ENCODE measurements at places on chromosomes 13 and 19.
A peak's percentile ranks its signal among the peaks of the same experiment; 100 is the strongest.

DNA sequence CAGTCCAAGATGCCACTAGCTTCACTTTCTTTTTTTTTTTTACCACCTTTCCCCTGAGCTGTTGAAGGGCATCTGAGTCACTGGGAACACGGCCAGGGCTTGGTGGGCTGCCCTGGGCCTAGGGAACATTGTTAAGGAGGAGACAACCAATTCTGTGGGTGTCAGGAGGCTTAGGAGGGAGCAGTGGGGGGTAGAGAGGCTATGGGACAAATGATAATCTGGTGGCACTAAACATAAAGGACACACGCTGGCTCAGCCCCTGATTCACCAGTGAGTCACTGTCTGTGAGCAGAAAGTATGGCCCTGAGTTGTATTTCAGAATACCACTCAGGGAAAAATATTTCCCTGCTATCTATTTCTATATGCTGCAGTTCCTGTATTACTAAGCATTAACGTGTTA is 207.8 kb downstream of the DCLK1 start:
- no peak for DNase-seq

DNA sequence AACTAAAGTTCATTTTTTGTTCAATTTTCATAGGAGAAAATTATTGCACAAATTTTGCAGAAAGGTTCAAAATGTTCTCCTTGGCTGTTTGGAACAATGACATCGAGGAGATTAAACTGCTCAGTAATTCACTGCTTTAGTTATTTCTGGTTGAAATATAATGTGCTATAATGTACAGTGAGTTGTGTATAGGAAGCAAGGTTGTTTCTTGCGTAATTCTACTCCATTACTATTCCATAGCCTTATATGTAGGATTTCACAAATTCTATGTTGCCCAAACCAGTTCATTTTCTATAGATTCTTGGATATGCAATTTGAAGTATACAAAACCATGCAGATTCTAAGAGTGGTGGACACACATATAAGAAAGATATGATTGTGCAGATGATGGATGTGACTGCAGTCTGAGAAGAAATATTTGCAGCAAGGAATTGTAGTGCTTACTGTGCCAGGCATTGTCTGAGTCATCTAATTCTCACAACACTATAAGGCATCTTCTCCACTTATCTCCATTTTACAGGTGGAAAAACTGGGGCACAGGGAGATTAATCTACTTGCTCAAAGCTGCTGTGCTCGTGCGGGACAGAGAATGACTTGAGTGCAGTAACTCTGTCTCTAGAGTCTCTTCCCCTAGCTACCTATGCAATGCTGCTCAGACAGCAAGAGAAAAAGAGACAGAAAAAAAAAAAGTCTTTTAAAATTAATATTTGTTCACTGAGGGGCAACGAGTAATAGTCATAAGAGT is 515.5 kb downstream of the MYO16 start:
- no peak for DNase-seq

DNA sequence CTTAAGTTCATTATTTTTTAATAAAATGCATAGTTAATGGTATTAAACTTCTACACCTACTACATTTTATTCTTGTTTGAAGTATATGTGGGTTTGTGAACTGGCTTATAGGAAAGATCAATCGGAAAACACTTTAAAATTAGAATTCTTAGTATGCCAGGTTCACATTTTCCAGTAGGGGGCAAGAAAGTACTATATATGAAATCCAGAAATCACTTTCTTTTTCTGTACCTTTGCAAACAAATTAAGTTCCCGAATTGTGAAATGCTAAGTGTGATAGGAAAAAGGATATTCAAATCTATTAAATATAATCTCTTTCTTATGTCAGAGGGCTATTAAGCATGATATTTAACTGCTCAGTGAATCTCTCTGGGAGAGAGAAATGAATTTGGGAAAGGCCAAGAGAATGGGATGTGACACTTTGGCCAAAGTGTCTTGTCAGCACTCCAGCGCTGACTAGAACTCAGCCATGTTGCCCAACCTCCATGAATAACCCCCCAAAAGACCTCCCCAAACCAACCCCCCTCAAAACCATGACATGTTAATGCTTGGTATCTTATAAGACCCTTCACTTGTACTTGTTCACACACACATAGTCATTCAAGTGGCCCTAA is 122.6 kb upstream of the SLC10A2 start:
- DNase-seq = no peak

DNA sequence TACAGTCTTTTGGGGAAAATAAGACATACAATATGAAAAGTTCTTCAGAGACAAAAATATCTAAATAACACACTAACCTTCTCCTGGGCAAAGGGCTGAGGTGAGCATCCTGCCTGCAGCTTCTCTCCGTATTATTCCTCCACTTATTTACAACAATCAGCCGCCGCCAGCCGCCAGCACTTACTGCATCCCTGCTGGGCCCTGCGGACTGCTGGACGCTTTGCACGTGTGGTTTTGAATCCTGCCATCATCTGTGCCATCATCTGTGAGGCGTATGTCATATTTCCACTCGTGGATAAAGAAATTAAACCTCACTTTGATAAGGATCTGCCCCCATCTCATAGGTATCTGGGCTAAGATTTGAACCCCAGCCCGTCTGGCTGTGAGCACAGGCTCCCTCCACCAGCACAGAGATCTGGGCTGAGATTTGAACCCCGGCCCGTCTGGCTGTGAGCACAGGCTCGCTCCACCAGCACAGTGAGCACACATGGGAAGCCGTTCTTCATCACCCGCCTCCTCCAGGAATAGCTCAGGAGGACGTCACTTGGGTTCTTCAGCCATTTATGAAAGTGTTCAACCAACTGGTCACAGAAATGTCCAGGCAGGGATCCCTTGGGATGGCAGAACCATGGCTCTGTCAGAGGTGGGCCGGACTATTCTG is 35.2 kb upstream of the TUBGCP3 start:
- DNase-seq = no peak

DNA sequence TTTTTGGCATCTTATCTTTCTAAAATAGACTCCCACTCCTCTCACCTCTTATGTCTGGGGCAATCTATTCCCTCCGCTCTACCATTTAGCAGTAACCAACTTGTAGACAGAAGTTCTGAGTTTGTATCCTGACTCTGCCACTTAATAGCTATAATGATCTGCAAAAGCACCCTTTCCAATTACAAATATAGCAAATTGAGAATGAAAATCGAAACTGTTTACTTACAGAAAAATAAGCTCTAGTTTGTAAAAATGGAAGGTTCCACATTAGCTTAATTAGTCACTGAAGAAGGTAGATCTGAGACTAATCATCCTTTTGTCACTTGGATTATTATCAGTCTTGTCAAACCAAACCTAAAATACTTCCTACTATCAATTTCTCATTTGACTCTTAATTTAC is 409.3 kb downstream of the DIAPH3 start:
- no peak for DNase-seq

DNA sequence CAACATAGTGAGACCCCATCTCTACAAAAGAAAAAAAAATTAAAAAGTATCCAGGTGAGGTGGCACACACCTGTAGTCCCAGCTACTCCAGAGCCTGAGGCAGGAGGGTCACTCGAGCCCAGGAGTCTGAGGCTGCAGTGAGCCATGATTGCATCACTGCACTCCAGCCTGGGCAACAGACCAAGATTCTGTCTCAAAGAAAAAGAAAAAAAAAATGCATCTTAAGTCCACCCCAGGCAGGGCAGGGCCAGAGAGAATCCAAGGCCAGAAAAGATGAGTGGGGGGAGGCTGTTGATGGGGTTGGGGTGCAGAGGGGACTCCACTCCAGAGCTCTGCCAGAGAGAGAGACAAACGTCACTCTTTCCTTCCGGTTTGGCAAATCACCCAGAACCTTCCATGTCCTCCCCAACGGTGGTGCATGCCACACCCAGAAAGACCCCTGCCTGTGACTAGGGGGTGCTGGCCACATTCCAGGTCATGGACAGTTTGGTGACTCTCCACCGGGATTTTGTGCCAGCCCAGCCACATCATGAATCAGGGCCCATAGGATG is 431 bp downstream of the FUT3 start:
- DNase-seq = no peak

DNA sequence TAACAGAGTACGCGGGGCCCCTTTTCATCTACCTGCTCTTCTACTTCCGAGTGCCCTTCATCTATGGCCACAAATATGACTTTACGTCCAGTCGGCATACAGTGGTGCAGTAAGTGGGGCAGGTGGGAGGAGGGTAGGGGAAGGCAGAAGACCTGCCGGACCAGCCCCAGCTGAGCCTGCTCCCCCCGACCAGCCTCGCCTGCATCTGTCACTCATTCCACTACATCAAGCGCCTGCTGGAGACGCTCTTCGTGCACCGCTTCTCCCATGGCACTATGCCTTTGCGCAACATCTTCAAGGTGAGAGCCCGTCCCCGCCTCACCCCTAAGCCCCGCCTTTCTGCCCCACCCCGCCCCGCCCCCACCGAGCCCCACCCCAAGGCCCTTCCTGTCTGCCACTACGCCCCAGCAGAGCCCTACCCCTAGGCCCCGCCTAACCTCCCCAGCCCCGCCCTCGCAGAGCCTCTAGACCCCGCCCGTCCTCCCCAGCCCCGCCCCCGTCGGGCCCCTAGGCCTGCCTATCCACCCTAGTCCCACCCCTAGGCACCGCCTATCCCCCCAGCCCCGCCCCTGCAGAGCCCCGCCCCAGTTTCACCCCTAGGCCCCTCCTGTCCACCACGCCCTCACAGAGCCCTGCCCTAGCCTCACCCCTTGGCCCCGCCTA is 7.7 kb downstream of the NDUFB7 start:
- DNase-seq = no peak

- DNase-seq = no peak
Measured at GRCh38 chr19:46480415-46480814, 9.1 kb upstream of the PNMA8A start.

- peak; percentile 79 for DNase-seq
Measured at GRCh38 chr19:50025794-50026549, at the start of gene ZNF473. TSS of gene ZNF473 (plus strand) at chr19:50026005. CDS start at chr19:50031083, 5,078 bp downstream.

- DNase-seq = no peak
Measured at GRCh38 chr13:84208246-84208910, 326.1 kb upstream of the SLITRK1 start.

GRCh38 chr13:66492479-66492878 is 737.7 kb downstream of the PCDH9 start:
- DNase-seq = no peak

GRCh38 chr13:50457415-50458393 is 385.8 kb downstream of the DLEU7 start:
- no peak for DNase-seq

DNA sequence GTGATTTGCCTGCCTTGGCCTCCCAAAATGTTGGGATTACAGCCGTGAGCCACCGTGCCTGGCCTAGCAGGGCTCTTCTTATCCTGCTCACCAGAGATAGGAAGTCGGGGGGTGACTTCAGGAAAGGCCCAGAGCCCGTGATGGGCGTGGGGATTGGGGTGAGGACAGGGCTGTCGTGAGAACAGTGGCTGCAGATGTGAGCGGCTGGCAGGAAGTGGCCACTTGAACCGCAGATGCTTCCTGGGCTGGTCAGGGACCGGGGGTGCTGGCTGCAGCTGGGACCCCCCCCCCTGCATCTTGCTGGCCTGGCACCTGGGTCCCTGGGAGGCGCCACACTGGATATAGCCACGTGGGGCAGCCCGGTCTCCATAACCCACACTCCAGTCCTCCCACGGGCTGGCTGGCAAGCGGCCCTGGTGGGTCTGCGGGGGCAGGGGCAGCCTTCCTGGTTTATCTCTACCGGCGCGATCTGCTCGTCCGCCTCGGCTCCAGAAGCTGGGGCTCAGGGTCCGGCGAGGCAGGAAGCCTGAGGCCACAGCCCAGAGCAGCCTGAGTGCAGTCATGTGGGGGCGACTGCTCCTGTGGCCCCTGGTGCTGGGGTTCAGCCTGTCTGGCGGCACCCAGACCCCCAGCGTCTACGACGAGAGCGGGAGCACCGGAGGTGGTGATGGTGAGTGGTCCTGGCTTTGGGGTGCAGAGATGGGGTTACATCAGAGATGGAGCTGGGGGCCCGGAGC is at the start of gene F2RL3:
Gene F2RL3, plus strand, starts transcription at position 371 of the 737 bp plus-strand sequence. Its CDS starts 191 bp downstream, at position 562.
- DNase-seq = no peak

DNA sequence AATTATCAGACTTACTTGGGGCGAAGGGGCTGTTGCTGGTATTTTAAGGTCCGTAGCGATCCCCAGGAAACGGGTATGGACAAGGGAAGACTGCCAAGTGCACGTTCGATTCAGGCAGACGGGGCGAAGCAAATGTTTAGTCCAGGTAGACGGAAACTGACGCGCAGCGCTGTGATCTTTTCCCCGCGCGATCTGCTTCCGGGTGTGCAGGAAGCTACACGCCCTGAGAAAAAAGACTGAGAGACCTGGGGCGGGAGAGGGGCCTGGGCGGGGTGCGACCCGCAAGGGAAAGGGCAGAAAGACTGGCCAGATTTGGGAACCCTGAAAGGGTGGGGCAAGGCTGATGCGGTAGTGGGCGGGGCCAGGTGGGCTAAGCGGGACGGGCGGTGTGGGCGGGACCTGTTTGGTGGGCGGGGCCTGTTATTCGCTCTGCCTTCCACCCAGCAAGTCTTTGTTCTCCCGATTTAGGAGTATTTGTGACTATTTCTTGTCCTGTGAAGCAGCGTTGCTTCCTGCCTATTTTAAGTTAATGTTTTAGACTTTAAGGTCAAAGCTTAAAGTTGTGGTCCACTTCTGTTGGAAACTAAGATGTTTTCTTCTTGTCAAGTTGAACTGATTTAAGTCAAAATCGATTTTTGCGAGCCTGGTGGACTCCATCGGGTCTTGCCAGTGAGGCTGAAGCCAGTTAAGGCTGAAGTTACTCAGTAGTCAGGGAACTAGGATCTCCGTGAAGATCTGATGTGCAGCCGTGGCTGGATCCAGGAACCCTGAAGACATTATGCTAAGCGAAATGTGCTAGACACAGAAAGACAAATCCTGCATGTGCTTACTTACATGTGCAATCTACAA is at the start of gene ZNF836:
Gene ZNF836, minus strand, starts transcription at position 301 of the 849 bp plus-strand sequence. CDS start 3,549 bp downstream, outside the sequence.
- peak; percentile 80 for DNase-seq

GRCh38 chr19:43674596-43674995 is 4.6 kb upstream of the PLAUR start:
- no peak for DNase-seq

- DNase-seq = no peak
Measured at GRCh38 chr19:28563964-28564921, 648.7 kb downstream of the UQCRFS1 start.

DNA sequence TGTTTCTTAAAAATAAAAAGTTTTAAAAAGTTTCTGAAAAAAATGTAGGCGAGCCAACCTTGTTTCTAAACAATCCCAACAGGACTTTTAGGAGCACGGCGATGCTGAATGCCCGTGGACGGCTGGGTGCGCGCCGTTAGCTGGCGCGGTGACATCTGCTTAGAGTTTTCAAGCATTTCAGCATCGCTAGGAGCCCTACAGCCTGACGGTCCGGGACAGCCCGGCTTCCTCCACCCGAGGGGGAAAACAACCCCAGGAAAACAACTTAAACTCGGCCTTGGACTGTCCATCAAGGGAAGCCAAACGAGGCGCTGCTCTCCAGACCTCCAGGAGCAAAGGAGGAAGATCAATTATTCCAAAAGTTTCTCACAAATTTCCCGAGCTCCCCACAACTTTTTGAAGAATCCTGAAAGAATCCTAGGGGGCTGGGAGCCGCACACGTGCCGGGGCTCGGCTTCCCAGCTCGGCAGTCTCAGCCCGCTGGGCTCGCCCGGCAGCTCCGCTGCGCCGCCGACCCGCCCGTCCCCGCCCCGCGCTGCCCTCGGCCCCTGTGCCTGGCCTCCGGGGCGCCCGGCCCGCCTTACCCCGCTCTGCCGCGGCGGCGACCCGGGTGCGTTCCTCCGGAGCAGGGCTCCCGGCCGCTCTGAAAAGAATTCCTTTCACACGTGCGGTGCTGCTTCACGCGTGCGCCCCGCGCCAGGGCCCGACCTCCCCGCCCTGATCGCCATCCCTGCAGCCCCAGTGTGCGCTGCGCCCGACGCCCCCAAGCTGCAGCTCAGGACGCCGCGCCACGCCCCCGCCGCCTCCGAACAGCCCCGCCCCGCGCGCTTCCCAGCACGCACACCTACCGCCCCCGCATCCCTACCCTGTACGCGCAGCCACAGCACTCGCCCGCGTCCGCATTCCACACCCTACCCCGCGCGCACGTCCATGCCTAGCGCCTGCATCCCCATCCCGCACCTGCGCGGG is at the start of gene GJA3:
Gene GJA3, minus strand, starts transcription at position 747 of the 969 bp plus-strand sequence. CDS start 17,764 bp downstream, outside the sequence.
- DNase-seq = peak; percentile 53
